ENCODE measurements at places on chromosomes 3 and 15. TPM values are rescaled to one million over a fixed set of nuclear protein-coding genes. Genes with fewer than 3 reads are reported as not detected.

Gene CCRL2
- polyA plus RNA-seq = 1.1 TPM

Gene SPESP1
- polyA plus RNA-seq = 8.9 TPM

Gene TRIM42
- not detected for polyA plus RNA-seq

Gene TIMMDC1
- 109 TPM for polyA plus RNA-seq

Gene MFN1
- 64.3 TPM for polyA plus RNA-seq

Gene IGF1R
- 44.8 TPM for polyA plus RNA-seq

Gene ALDH1A2
- polyA plus RNA-seq = 289 TPM

Gene GOLGA8J
- polyA plus RNA-seq = 0.80 TPM

Gene ITIH3
- polyA plus RNA-seq = 6.0 TPM

Gene SKOR1
- 0.51 TPM for polyA plus RNA-seq

Gene TMIE
- polyA plus RNA-seq = 1.1 TPM

Gene CCDC9B
- 5.5 TPM for polyA plus RNA-seq

Gene UBE2E2
- 61.4 TPM for polyA plus RNA-seq

Gene C3orf70
- 7.2 TPM for polyA plus RNA-seq

Gene GOLGA6L7
- polyA plus RNA-seq = 0.24 TPM
